CD4-positive, alpha-beta T cell treated with Interleukin-15 for 1 hour (primary cell): ENCODE measurements at places on chromosomes 7 and 10.

GRCh38 chr10:102384053-102384452, 11.5 kb upstream of the NFKB2 start:
- no peak for DNase-seq

DNA sequence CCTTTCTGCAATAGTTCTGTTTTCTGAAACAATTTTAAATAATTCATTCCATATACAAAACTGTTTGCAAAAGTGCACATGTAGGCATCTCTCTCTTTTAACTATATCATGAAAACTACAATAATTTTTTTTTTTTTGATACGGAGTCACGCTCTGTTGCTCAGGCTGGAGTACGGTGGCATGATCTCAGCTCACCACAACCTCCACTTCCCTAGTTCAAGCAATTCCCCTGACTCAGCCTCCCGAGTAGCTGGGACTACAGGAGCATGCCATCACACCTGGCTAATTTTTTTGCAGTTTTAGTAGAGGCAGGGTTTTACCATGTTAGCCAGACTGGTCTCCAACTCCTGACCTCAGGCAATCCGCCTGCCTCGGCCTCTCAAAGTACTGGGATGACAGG, 44.0 kb upstream of the SEMA3A start:
- no peak for DNase-seq

DNA sequence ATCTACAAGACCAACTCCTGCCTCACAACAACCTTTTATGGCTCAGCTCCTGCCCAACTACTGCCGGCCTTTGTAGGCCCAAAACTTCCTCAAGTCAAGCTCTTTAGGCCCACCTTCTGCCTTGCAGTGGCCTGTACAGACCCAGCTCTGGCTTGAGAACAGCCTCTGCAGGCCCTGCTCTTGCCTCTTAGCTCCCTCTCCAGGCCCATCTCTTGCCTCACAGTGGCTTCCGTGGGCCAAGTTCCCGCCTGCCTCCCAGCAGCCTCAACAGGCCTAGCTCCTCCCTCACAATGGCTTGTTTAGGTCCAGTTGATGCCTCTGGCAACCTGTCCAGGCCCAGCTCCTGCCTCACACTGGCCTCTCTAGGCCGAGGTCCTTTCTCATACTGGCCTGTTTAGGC, 32.4 kb upstream of the VKORC1L1 start:
- DNase-seq = no peak

DNA sequence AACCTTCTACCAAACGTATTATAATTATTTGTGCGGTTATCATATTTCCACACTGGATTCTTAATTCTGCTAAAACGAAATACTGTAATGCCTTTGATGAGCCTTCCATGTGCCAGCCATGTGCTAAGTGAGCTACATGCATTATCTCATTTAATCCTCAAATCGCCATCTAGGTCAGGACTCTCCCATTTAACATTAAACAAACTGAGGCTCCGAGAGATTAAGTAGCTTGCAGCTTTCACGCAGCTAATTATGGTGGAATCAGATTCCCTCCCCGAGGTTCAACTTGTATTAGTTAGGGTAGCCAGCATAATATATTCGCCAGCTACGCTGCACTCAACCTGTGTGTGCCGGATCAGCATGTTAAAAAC, 798 bp upstream of the TSPAN33 start:
- no peak for DNase-seq

DNA sequence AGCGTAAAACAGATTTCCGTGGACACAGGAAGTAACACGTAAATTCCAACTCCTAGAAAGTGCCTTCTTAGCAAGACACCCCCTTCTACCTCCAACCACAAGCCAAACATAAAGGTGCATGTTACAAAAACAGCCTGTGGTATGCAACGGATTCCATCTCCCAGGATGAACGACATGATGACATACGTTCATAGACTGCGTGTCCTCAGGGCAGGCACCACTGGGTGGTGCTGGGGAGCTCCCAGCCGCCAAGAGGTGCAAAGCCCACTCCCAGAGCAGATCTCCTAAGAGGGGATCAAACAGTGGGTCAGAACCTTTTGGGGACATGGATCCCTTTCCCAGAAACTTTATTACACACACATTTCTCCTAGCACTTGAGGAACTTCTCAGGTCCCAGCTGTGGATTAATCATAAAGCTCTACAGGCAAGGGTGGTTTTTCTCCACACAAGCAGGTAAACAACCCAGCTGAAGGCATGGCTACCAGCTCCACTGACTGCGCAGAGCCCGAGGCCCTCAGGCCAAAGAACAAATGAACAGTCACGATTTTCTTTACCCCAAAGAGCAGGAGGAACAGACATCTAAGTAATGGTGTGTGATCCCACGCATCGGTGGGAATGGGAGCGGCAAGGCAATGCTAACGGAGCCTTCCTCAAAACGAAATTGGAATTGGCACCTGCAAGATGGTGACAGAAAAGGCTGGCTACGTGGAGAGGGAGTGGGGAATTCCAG, 13.8 kb downstream of the PSAP start:
- DNase-seq = no peak

DNA sequence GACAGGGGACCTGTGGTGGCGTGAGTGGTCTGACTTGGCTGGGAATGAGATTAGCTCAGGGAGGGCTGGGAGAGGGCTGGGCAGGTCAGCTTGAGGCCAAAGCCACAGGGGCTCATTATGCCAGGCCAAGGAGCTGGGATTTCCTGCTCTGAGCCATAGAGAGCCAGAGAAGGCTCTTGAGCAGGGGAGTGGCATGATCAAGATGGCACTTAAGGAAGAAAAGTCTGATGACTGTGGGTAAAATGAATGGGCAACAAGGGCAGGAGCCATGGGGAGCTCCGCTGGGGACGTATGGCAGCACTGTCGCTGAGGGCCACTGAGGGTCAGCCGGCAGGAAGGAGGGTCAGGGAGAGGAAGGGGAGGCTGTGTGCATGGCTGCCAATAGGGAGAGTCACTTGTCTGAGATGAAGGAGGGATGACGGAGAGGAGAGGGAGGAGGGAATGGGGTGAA, 5.8 kb downstream of the ANTXRL start:
- no peak for DNase-seq

DNA sequence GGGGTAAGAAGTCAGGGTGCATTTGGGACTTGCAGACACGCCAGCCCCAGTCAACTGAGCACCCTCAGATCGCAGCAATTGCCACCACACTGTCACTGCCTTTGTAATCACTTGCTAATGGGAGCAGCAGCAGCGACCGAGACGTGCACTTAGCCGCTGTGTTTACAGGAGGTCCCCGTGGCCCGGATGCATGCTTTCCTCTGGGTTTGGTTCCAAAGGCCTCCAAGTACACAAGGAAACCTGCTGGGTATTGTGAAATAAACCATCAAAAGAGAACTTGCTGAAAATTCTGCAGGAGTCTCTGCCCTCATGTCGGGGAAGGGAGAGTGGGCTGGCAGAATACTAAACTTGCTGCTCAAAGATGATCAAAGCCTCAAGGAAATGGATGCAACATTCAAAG, 341.7 kb downstream of the DNAJB6 start:
- DNase-seq = no peak

DNA sequence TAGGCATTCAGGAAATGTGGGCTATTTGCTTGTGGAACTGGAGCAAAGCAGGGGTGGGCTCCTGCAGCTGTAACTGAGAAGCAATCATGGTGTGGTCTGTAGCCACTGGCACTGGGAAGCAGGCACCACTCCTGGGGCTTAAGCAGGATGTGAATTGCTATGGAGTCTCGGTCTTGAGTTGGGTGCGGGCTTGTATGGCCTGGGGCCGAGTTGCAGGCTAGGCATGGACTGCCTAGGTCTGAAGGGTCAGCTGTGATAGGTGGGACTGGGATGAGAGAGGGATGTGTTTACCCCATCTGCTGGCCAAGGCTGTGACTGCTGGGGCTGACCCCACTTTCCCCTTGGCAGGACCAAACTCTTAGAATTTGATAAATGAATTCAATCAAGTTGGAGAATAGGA, 43.0 kb downstream of the ADCY1 start:
- no peak for DNase-seq

GRCh38 chr10:24944512-24945255, 7.7 kb downstream of the PRTFDC1 start:
- no peak for DNase-seq

DNA sequence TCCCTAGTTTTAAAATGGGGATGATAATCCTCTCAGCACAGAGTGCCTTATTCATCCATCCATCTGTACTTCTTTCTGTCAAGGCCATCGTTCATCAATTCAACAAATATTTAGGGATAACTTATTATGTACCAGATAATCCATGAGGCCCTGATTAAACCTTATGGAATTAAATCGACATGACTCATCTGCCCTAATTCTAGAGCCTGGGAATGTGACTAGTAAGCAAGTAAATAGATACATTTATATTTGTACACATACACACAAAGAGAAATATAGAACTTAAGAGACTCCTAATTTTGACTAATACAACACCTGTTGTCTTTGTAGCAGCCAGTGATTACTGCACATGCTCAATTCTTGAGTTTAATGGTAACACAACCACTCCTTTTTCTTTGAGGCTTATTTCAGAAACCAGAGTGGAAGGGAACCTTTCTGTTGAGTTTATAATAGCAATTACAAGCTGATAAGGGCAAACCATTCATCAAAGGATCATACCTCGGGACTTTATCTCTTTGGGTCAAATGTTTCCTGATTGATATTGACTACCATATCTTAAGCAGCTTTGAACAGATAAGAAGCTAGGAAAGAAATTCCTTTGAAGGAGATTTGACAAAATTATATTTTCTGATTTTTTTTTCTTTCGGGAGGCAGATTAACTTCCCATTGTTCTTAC, 122.7 kb downstream of the ARID5B start:
- no peak for DNase-seq
